ENCODE measurements at places on chromosomes 13 and 19.
A peak's percentile ranks its signal among the peaks of the same experiment; 100 is the strongest.

GRCh38 chr13:49308921-49309408 lies 61.2 kb downstream of the CDADC1 start:
- no peak for DNase-seq

DNA sequence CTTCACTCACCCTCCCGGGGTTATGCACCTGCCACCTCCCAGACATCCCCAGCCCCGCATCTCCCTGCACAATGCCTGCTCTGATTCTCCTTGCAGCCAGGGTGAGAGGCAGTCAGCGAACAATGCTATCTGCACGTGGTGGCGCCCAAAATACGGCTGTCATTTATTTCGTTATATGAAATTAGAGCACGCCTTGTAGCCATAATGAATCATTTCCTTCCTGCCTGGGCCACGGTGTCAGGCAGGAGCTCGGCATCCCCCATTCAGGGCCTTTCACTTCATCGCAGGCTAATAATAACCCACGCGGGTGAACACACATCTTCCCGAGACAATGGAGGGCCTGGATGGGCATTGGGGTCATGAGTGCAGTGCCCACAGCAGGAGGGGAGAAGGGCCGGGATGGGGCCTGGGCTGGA lies 143.8 kb upstream of the ZNF507 start:
- no peak for DNase-seq

GRCh38 chr13:20700288-20700687 lies 3.2 kb upstream of the IL17D start:
- no peak for DNase-seq

GRCh38 chr13:44388427-44389059 lies 14.9 kb downstream of the SERP2 start:
- no peak for DNase-seq

DNA sequence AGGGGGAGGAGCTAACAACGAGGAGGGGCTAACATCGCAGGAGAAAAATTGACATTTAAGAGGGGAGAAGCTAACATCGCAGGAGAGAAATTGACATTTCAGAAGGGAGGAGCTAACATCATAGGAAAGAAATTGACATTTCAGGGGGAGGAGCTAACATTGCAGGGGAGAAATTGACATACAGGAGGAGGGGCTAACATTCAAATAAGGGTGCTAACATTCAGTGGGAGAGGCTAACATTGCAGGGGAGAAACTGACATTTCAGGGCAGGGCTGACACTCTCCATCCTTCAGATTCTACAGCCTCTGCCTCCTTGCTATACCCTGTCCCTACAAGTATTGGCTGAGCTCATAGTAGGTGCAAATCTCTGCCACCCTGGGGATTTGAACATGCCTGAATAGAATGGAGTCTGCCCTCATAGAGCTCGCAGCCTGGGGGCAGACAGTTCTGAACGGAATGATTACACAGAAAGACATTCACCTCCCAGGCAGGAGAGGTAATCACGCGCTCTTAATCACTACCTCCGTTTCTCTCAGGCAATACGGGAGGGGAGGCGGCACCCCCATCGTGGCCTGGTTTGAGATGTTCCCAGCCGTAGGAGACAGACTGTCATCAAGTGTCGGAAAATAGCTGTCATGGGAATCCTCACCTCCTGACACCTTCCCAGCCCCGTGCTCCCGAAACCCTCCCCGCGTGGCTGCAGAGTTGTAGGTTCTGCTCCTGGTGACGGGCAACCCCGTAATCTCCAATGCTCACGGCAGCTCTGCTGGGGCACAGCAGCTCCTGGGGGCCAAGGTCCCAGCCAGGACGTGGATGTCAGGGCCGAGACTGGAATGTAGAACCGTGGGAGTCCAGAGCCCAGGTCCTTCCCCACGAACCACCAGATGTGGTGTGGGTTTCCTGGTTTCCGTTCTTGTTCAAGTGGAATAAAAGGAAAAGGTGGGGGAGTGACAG lies 9.5 kb downstream of the GPR32 start:
- DNase-seq, result no peak

DNA sequence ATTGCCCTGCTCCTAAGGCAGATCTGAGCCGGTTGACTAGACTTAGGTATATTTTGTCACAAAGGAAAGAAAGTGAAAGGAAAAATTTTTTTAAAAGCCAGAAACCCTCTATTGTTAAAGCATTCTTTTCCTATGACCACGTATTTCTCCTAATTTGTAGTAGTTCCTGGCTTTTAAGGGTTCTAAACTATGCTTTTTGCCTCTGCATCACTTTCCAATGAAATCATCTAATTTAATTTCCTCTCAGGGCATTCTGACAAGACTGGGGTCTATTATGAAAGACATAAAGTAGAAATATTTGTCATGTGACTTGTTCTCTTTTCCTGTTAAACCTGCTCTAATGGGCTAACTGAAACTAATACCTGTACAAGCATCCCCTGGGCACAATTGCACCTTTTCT lies 233.0 kb upstream of the PRR20A start:
- DNase-seq, result no peak

DNA sequence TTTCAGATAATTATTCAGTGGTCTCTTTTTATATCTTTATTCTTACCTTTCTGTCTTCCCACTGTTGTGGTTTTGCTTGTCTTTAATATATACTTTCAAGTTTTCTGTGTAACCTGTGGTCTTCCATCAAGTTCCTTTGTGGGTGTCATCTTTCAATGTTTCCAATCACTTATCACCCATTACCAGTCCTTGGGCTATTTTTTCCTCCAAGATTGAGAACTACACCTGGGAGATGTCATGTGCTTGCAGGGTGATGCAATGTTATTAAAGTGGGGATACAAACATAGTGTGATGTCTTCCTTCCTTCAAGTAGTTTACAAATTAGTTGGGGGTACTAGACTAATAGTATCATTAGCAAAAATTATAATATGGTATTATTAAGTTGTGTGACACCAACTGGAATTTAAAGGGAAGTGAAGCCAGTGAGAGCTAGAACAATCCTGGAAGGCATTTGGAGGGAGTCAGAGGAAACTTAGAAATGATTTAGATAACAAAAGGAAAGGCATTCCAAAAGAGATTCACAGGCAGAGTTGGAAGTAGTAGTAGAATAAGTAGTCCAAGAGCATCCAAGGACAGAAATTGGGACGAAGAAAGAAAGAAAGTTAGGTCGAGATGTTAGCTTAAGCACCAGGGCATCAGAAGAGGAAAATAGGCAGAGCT lies 3.4 kb downstream of the FNDC3A start:
- DNase-seq, result no peak

- DNase-seq, result no peak
These were observed 613.2 kb upstream of the KLF12 start for GRCh38 chr13:74747186-74747955.

DNA sequence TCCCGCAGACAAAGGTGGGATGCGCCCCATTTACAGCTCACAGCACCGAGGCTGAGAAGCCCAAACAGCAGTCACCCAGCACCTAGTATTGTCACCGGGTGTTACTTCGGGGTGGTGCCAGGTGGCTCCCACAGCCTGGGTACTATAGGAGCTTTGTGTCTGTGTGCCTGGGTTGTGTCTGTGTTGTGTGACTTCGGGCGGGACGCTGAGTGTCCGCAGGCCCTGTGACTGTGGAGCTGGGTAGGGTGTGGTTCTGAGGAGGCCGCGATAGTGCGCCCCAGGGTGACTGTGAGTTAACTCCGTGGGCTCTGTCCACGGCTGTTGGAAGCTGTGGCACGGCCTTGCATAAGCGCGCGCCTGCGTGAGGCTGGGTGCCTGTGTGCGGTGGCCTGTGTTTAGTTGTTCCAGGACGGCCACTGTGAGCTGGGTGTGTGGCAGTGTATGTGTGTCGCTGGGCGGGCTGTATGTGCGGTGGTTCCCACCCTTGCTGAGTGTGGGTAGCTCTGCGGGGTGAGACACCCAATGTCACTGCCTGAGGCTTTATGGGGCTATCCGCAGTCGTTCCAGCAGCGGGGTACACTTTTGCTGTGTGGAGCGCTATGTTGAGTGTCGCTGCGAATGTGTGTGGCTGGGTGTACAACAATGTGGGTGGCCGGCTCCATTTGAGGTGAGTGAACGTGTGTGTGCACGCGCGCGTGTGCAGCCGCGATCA lies 559 bp upstream of the SSBP4 start:
- DNase-seq, result no peak

GRCh38 chr13:101700598-101700997 lies 248.1 kb downstream of the ITGBL1 start:
- DNase-seq, result no peak

GRCh38 chr13:83450591-83450990 lies 431.7 kb downstream of the SLITRK1 start:
- peak; percentile 2 for DNase-seq

DNA sequence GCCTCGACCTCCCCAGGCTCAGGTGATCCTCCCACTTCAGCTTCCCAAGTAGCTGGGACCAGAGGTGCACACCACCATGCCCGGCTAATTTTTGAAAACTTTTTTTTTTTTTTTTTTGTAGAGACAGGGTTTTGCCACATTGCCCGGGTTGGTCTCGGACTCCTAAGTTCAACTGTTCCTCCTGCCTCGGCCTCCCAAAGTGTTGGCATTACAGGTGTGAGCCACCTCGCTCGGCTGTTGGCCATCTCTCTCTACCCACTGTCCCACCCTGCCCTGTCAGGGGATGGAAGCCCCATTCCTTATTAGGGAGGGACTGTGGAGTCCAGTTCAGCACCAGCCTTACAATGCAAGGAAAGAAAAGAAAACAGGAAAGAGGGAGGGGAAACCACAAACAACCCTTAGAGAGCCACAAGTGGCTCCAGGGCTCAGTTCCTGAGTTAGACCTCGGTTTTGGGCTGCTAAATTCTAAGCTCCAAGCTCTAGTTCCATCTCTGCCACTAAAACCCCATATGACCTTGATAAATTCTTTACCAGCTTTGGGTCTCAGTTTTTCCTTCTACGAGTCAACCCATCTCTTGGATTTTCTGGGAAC lies 31.7 kb downstream of the ACTL9 start:
- no peak for DNase-seq

DNA sequence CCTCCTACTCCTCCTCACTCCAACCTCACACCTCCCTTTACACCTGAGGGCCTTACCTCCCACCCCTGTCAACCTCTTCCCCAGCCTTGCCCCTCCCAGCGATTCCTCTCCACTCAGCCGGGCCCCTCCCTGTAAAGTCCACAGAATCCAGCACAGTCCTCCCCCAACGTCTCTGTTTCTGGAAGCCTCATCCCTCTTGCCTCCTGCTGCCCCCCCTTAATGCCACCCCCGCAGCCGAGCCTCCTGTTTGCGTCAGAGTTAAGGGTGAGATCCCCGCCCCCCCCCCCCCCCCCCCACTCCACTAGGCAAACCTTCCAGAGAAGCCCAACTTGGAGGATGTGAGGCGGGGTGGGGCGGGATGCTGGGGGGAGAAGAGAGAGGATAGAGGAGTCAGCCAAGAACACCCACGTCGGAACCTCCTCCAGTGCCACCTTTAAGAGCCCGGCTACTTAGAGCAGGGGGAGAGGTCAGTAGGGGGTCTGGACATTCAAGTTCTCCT lies 2.1 kb downstream of the UNC13A start:
- DNase-seq, result no peak

GRCh38 chr13:60716313-60716712 lies 319.3 kb downstream of the TDRD3 start:
- no peak for DNase-seq

DNA sequence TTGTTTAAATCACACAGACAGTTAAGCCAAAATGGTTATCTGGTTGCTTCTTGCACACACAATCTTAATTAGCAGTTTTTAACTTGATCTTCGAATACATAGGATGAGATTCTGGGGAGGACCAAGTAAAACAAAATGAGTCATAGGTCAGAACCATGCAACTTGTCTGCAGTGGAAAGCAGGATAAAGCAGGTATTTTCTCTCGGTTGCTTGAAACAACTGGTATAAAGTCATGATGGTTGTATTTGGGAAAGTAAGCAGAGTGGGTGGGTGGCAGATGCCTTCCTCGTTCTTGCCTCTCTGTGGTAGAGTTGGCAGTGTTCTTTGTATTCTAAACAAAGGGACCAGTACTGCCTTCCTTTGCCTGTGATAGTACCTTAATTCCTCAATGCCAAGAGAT lies 167.0 kb downstream of the COG6 start:
- DNase-seq, result no peak

DNA sequence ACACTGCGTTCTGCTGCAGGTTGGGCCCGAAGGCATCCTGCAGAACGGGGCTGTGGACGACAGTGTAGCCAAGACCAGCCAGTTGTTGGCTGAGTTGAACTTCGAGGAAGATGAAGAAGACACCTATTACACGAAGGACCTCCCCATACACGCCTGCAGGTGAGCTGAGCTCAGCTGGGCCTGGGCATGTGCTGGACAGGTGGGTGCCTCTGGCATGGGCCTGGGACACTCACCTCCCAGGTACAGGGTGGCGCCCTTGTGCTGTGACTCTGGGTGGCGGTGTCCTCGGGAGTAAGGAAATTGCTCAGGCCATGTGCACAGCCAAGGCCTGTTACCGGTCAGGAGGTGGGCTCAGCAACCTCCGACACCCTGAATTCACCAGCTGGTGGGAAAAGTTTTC lies 14.2 kb downstream of the UPF1 start:
- no peak for DNase-seq

DNA sequence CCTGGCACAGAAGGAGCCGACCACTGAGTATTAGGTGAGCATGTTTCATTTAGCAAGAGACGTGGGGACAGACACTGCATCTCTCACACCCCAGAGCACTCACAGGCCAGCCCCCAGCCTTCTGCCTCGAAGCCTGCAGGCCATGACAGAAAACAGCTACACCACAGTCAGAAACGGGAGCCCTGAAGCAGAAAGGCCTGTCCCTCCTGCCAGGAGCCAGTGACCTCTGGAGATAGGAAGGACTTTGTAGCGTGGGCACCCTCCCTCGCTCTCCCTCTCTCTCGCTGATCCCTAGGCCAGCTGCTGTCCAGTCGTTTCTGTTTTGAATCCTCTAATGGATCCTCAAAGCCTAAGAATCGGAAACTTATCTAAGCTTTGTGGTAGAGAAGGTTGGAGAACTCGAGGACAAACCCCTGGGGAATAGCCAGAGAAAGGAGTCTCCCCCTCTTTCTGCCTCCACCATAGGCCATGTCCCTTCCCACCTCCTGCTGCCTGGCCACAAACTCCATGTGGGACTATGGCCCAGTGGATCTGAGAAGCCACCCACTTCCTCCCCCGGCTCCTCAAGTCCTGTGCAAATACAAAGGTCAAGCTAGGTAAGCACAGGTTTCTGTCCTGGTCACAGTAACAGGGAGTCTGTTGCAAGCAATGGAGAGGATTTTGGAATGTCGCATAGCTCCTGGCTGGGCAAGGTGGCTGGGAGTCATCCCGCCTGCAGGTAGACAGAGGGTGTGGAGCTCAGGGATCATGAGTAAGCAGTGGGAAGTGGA lies 95.1 kb downstream of the NUFIP1 start:
- DNase-seq, result no peak

DNA sequence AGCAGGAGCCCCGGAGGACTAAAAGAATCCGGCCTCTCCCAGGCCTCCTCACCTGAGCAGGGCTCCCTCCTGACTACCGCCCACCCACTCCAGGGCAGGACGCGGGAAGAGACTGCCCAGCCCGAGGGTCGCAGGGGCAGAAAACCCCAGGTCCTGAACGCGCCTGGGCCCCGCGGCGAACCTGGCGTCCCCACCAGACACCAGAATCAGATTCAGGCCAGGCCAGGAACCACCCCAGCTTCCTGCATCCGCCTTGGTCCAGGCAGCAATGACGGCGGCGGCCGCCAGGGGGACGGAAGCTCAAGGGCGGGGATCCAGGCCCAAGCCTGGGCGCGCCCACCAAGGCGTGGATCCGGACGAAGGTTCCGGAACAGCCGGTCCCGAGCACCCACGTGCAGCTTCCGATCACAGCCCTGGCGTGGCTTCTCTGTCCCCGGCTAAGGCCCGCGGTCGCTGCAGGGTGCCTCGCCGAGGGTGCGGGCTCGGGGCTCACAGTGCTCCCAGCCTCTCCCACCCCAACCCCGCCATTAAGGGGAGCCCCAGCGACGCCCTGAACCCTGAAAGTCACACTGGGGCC lies 3.6 kb downstream of the LGALS7 start:
- DNase-seq, result peak; percentile 4

GRCh38 chr13:112968910-112969691 lies at the start of gene MCF2L:
Gene MCF2L, plus strand, starts transcription at chr13:112969214. Its CDS starts 166 bp downstream, at chr13:112969380.
- peak; percentile 7 for DNase-seq
